CD4-positive, CD25-positive, alpha-beta regulatory T cell (primary cell): ENCODE measurements at places on chromosomes 16 and 17. TPM values are rescaled to one million over a fixed set of nuclear protein-coding genes. Genes with fewer than 3 reads are reported as not detected.

DNA sequence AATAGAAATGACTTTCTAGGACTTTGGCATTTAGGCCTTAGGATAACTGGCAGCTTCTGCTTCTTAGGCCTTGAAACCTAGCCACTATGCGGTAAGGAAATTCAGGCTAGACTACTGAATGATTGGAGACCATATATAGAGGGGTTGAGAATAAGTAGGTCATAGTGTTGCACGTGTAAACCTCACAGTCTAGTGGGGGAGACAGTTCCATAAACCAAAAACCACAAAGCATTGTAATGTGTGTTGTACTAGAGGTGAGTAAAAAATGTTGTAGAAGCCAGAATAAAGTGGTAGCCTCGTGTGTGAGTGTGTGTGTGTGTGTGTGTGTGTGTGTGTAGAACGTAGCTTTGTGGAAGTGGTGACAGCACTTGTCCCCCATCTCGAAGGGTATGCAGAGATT is 188.5 kb downstream of the MAP2K6 start:
- DNase-seq, result no peak

- no peak for DNase-seq
Measured at GRCh38 chr17:82400206-82400605, 17.9 kb upstream of the HEXD start.

- DNase-seq, result no peak
Measured at GRCh38 chr17:42077755-42078154, 20.5 kb downstream of the ZNF385C start.

Gene EFCAB13
- total RNA-seq, result 5.7 TPM

Gene CACNG3
- total RNA-seq, result not detected

Gene BORCS6
- total RNA-seq, result 10.1 TPM
